ENCODE measurements at places on chromosomes 13 and 19.

DNA sequence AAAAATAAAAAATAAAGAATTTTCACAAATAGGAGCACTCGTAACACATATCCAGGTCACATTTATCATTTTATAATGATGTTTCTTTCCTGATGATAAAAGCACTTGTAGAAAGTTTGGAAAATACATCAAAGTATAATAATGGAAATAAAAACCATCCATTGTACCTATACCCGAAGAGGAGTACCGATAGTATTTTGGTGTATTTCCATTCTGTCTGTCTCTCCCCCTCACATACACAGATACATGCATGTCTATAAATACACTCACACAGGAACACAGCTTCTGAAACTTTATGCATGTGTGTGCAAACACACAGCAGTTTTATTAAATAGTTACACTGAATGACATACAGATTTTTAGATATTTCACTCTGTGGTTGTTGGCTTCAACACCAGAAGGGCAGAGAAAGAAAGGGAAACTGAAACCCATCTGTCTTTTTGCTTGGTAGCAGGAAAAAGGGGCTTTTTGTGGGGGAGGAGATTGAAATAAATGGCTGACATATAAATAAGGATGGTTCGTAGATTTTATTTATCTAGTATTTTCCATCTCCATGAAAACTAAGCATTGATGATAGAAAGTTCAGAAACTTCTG, 114.8 kb downstream of the LRCH1 start:
- no peak for DNase-seq

DNA sequence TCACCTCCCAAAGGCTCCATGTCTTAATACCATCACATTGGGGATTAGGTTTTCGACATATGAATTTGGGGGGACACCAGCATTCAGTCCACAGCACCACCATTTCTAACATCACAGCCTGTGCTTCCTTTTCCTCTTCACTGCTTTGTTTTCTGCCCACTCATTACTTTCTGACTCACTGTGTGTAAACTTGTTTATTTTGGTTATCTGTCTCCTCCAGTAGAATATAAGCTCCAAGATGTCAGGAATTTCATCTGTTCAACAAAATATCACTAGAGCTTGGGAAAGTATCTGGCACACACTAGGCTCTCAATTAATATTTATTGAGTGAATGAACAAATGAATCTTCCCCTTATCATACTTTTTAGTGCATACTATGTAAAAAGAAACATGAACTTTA, 152.0 kb downstream of the NUFIP1 start:
- DNase-seq, result no peak

DNA sequence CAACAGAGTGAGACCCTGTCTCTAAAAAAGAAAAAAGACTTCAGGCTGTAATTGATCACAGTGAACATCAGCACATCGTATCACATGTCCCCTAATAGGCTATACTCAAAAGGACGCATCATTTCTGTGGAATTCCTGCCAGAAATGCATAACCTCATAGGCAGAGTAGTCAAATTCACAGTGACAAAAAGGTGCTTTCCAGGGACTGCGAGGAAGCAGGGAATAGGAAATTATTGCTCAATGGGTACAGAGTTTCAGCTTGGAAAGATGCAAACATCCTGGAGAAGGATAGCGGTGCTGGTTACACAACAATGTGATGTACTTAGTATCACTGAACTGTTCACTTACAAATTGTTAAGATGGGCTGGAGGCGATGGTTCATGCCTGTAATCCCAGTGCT, 41.1 kb upstream of the MRI1 start:
- DNase-seq, result no peak

- no peak for DNase-seq
Measured at GRCh38 chr13:54682184-54682583, 1653.6 kb downstream of the OLFM4 start.

GRCh38 chr19:3363841-3364500, 2.4 kb upstream of the NFIC start:
- no peak for DNase-seq

- no peak for DNase-seq
Measured at GRCh38 chr19:40700083-40700482, 9.6 kb upstream of the NUMBL start.

DNA sequence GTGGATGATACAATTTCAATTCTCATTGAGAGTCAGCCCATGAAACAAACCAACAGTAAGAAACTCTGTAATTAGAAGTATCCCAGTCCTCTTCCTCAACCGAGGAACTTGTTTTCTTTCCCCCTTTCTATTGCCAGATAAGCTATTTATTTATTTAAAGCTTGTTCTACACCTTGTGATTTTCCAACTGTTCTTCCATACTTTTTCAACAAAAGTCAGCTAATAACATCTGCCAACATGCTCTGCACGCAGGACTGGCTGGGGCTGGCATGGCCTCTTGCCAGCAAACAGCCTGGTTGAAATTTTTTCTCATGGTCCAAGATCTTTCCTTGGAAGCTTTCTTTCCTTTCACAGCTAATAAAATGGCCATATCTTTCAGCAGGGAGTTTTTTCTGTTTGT, 2.9 kb upstream of the IRS2 start:
- no peak for DNase-seq

DNA sequence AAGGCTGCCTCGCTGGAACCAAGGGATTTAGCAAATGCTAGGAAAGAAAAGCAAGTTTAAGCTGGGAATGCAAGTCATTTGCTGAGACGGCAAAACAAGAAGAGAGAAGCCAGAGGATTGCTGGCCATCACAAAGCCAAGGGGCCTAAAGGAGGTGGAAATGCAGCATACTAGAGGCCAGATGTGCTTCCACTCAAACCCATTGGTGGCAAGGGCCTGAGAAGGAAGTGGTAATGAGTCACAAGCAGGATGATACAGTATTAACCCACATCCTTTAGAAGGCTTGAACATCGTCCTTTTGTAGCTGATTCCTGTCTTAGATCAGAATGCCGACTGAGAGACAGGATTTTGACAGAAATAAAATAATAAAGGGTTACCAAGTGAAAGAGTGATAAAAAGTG, 68.2 kb downstream of the ITGBL1 start:
- no peak for DNase-seq

GRCh38 chr13:67554746-67555452, 324.8 kb upstream of the PCDH9 start:
- DNase-seq, result no peak

GRCh38 chr13:97445522-97446187, 11.7 kb downstream of the RAP2A start:
- DNase-seq, result no peak

GRCh38 chr19:19461306-19461670, 54.1 kb downstream of the TSSK6 start:
- DNase-seq, result no peak

DNA sequence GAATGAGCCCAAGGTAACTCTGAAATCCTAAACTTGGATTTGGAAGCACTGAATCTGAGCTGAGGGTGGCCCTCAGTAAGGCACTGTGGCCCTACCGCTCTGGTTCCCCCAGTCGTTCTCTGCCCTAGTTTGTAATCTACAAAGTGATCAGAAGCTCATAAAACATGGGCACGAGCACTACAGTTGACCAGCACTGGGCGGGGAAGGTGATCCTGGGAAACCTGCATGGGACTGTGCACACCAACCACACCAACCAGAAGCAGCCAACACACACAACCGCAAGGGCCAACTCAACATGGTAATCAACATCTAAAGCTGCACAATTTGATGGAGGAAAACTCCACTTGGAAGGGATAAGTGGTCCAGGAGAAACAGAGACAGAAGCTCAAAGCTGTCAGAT, 22.9 kb downstream of the SLC7A1 start:
- no peak for DNase-seq

GRCh38 chr19:30557212-30557611, 185.0 kb downstream of the ZNF536 start:
- no peak for DNase-seq

GRCh38 chr13:43022934-43023288, 475 bp upstream of the DNAJC15 start:
- DNase-seq, result no peak

- DNase-seq, result no peak
Measured at GRCh38 chr13:40404967-40405716, 261.3 kb downstream of the FOXO1 start.

DNA sequence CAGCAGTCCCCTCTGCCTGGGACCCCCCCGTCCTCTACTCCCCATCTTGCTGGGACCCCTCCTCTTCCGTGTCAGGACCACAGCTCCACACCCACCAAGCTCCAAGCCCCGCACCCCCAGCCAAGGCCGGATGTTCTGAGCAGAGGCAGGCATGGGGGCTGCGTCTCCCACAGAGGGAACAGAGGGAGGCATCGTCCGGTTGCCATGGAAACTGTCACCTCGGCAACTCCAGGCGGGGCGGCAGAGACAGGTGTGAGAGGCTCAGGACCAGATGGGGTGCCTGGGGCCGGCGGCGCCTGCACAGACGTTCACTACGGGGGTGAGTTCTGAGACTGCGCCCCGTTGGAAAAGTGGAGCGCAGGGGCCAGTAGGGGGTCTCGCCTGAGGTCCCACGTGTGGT, 5.4 kb downstream of the RNU6-9 start:
- no peak for DNase-seq

GRCh38 chr13:25946321-25946720, 105.5 kb downstream of the SHISA2 start:
- DNase-seq, result no peak

- no peak for DNase-seq
Measured at GRCh38 chr13:42539670-42540069, 34.3 kb upstream of the TNFSF11 start.

- DNase-seq, result no peak
Measured at GRCh38 chr19:50327461-50328223, 1.5 kb downstream of the KCNC3 start.

DNA sequence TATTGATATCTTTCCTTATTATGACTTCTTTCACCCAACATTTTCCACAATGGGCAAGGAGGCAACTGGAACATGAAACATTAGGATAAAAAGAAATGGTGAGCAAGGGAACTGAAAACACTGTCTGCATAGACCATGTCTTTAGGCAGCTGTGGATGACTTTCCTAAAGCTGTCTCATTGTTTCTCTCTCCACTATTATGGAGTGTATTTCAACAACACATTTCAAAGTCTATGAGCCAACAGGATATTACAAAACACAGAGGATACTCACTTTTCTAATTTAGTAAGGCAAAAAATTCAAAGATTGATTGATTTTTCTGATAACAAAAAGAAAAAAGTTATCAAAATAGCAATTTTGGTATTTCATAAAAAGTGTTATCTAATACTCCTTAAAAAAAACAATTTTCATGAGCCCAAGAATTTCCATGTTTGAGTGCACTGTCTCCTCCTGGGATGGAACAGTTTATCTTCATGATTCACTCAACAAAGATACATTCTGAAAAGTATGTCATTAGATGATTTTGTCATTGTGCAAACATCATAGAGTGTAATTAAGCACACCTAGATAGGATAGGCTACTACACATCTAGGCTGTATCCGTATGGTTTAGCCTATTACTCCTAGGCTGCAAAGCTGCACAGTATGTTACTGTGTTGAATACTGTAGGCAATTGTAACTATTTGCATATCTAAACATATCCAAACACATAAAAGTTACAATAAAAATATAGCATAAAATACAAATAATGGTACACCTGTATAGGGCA, 1568.4 kb downstream of the SLITRK5 start:
- no peak for DNase-seq

GRCh38 chr19:2976609-2977000, 759 bp upstream of the TLE6 start:
- no peak for DNase-seq

DNA sequence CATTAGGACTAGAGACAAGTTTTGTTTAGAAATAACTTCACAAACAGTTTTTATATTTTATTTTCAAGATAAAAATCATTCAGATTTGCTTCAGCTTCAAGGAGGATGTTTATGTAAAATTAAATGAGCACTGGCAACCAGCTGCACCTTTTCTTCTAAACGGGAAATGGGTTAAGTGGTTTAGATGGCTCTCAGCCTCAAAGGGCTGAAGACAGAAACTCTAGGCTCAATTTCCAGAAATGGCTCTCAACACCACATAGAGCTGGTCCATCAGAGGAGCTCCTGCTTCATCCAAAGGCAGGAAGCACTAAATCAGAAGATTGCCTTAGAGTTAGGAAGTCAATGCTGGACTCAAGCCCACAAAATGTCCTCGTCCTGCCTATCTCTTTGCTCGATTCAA, 74.7 kb downstream of the ZNF429 start:
- DNase-seq, result no peak
